Right kidney (tissue), 9 donors: ENCODE measurements at places on chromosomes 4 and X.

- DNase-seq: no peak
These were observed 262.6 kb downstream of the CENPC start for GRCh38 chr4:67282749-67283148.

DNA sequence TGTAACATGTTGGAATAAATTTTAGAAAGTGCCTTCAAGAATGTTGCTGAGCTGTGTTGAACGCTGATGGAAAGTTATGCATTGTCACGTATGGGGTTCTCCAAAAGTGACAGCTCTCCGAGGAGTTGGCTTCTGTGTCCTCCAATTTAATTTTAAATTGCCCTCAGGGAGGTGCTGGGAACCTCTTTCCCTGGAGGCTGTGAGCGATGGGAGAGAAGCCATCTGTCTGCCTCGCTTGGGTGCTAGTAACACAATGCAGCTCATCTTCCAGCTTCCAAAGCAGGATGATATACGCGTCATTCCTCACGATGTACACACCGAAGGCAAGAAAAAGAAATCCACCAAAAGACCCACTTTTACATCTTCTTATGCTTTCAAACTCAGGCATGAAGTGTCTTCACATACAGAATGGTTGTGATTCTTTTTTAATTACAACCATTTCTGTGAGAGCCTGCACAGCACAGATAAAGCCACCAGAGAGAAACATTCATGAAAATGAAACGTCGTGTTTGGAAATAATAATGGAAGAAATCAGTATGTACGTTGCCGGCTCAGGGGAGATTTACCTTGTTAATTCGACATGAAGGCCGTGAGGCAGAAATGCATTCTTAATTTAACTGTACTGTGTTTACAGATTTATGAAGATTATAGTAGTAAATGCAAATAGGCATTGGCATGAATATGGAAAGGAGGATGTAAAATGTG is 218.9 kb downstream of the ASMT start:
- no peak for DNase-seq

DNA sequence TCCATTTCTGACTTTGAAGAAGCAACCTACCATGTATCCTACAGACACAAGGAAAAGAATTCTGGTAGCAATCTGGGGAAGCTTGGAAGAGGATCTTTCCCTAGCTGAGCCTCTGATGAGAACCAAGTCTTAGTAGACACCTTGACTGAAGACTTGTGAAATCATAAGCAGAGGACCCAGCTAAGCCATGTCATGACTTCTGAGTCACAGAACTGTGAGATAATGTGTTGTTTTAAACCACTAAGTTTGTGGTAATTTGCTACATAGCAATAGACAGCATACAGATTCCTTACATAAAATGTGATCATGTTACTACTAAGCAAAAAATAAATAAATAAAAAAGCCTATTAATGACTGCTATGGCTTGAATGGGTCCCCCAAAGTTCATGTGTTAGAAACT is 71.3 kb upstream of the ANKRD50 start:
- no peak for DNase-seq

DNA sequence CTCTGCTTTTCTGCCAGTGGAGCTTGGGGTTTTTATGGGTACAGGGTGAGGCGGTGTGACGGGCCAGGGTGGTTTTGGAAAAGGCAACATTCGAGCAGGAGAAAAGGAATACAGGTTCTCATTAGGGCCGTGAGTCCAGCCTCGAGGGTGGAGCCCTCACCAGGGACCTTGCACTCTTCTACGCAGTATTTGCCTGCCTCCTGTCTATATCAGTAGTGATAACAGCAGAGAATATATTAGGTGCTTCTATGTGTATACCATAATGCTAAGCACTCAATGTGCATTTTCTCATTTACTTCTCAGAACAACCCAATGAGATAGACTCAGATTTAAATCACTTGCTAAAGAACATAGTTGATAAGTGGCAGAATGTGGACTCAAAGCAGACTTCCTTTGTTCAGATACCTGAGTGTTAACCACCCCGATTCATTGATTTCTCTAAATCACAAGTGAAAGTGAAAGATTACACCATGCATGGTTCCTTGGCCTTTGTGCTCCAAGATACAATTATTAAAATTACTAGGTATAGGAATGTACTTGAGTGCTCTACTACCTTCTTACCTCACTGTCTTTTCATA is 403.9 kb downstream of the PCDH7 start:
- DNase-seq: no peak

GRCh38 chr4:106698621-106699195 is 330.1 kb upstream of the GIMD1 start:
- DNase-seq: no peak

- no peak for DNase-seq
These were observed 184.7 kb upstream of the NDP start for GRCh38 chrX:44157858-44158257.

DNA sequence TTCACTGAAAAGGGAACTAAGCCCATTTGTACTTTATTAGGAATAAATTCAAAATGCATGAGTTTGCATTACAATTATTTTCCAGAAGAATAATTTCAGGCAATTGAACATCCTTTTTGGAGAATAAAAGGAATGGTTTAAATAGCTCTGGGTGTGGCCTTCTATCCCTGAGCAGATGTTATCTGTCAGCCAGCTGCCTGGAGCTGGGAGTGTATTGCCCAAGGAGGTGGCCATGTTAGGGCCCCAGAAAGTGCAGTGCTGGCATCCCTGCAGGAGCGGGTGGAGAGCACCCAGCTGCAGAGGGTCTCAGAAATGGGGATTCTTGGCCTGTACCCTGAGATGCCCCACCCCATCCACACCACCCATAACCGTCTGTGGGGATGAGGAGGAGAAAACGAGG is 21.6 kb upstream of the VEGFD start:
- DNase-seq: no peak

DNA sequence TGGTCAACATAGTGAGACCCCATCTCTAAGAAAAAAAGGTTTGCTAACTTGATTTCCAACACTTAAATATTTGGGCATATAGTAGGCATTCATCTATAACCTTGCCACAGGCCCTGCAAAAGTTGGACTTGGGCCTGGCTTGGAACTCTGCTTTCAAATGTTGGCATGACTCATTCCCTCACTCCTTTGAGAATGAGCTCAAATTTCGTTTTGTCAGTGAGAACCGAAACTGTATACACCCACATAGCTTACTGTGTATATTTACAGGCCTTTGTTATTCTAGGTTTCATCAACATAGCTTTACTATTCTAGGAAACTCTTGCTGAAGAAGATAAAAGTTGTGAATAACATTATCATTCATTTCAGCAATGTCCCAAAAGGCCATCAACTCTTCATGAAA is 88.7 kb upstream of the ELOVL6 start:
- no peak for DNase-seq

DNA sequence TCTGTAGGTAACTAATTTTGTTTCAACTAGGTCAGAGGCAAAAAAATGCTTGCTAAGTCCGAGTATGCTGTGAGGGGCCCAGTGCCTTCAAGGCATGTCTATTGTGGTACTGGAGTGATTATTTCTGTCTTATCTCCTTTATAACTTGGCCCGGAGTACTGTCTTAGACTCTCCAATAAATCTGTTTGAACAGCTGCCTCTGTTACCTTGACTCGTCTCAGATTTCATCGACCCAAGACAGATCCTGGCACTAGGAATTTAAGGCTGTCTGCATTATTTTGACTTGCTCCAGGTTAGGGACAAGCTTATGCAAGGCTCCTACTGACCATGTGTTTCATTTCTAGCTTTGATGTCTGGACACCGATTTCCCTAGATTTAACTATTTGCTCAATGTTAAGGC is 41.1 kb upstream of the NKAP start:
- no peak for DNase-seq
